CMK (cell line): ENCODE measurements at places on chromosomes 4 and X.

DNA sequence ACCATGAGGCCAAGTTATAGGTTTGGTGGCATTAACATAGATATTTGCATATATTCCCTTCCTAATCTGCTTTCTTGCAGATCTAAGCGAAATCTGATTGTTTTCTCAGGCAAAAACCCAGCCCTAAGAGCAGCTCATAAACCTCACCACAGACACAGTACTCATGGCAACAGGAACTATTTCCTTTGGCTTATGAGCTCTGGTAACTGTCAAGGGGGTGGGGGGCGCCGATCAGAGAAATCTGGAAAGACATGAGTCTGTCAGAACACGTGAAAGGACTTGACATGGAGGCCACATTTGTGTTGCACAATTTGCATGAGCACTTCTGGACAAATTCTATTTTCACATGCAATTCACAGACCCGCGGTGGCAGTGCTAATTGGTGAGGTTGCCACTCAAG is 83.7 kb downstream of the MGST2 start:
- DNase-seq, result no peak

GRCh38 chr4:180363815-180364214 is 1879.4 kb upstream of the TENM3 start:
- DNase-seq, result no peak

DNA sequence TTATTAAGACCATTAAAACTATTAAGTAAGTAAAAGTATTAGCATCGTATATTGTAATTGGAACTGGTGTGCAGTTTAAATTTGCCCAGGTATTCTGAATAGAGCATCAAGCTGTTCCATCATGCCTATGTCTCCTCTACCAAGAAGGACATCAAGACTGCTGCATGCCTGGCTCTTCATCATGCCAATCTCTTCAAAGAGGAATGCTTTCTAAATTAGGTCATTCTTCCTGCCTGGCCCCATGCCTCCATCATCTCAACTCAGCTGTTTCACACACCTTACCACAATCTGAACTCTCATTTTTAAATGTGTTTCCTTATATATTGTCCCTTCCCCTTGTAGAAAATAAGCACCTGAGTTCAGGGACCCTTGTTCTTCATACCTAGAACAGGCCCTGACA is 270.5 kb upstream of the PPARGC1A start:
- no peak for DNase-seq

GRCh38 chr4:39363773-39364393 is 2.3 kb downstream of the RFC1 start:
- no peak for DNase-seq

DNA sequence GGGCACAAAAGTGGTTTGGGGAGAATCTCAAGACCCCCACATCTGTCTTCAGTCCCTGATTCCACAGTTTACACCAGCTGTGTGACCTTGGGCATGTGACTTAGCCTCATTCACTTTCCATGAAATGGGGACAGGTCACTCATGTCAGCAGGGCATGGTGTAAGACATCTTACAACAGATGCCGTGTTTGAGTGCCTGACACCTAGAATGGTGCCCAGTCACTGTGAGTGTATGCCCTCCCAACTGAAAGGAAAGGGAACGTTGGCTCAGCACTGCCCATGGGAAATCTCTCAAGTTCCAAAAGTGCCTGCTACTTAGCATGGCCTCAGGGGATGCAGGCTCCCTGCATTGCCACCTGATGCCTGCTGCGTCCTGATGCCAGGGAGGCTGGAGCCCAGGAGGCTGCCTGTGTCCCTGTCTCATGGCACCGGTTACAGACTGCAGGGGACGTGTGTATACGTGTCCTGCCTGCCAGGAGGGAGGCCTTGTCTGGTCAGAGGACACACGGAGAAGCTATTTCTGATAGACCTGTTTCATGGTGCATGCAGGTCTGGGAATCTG is 32.2 kb downstream of the RNF4 start:
- DNase-seq, result no peak

DNA sequence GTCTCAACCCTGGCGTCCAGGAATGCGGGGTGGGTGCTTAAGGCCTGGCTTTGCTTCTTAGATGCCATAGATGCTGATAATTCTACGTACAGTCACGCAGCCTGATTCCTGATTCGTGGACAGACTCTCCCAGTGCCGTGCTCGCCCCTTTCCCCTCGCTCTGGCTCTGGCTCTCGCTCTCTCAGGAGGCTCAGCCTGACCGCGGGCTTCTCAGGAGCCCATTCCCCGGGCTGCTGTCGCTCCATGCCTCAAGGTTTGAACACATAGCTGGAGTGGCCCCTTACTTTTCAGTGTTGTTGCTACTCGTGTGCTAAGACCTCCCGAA is 59.2 kb upstream of the ZC4H2 start:
- no peak for DNase-seq

DNA sequence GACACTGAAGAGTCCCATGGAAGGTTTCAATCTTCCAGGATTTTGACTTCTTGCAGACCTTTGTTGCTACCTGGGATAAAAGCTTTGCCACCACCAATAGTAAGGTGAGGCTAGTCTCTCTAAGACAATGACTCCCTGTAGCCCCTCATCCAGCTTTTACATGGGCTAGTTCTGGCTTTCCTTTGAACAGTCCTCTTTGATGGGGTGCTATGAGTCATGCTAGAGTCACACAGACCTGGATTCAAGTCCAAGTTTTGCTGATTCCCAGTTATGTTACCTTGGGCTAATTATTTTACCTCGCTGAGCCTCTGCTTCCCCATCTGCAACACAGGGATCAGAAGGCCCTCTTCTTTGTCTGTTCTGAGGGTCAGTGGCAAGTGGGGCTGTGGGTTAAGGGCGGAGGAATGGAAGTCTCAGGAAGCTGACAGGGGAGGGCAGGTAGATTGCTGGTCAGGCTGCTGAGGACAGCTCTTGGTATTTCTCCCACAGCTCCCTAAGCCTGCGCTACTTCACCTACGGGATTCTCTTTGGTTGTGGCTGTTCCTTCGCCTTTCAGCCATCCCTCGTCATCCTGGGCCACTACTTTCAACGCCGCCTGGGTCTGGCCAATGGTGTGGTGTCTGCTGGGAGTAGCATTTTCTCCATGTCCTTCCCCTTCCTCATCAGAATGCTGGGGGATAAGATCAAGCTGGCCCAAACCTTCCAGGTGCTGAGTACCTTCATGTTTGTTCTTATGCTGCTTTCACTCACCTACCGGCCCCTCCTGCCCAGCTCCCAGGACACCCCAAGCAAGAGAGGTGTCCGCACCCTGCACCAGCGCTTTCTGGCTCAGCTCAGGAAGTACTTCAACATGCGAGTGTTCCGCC is 90.3 kb downstream of the RLIM start:
- DNase-seq, result no peak

GRCh38 chrX:140190441-140191108 is 225.3 kb upstream of the CXorf66 start:
- no peak for DNase-seq

DNA sequence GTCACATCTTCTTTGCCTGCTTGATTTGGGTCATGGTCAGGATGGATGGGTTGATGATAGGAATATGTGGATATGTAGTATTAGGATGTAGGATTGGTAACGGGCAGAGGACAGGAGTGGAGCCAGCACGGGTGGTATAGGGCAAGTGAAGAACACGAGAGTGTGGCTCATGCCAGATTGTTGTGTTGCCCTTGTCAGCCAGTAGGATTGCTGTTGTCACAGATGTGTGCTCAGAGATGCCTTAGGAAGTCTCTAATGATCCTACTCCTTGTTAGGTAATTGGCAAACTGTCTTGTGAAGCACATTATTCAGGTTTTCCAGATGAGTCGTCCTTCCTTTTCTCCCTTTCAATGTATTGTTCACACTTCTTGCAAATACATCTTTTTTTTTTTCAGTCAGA is 5.5 kb downstream of the ATP10D start:
- DNase-seq, result no peak

- DNase-seq, result no peak
These were observed 53.9 kb downstream of the PPARGC1A start for GRCh38 chr4:23835774-23836478.

DNA sequence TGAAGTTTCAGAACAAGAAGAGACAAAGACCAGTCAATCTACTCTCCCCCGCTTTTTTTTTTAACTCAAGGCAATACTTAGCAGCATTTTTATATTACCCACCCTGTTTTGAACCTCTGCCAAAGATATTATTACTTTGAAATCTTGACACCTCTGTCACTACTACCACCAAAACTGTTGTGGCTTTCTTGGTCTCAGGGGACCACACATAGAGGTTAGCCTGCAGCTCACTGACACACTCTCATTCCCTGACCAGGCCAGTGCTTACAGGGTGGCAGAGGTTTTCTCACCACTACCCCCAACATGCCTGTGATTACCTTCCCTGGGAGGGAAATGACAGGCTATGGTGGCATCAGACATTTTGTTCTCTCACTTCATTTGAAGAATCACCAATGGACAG is 137.4 kb upstream of the STIM2 start:
- DNase-seq, result no peak

DNA sequence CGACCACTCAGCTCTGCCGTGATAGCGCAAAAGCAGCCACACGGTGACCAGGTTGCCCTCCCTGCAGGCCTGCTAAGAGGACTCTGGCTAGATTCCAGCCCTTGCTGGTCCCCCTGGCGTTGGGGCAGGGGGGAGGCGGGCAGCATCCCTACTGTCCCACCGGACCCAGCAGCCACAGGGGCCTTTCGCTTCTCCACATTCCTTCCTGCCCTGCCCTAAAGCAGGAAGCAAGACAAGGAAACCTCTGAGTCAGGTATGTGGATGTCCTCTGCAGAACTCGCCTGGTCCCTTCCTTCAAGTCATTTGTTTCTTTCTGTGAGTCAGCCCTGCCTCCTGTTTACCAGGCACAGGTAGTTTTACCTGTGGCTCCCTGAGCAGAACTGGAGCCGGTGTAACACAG is 60.2 kb upstream of the CLDN34 start:
- DNase-seq, result no peak

GRCh38 chr4:144574000-144574399 is 72.0 kb upstream of the HHIP start:
- DNase-seq, result no peak

DNA sequence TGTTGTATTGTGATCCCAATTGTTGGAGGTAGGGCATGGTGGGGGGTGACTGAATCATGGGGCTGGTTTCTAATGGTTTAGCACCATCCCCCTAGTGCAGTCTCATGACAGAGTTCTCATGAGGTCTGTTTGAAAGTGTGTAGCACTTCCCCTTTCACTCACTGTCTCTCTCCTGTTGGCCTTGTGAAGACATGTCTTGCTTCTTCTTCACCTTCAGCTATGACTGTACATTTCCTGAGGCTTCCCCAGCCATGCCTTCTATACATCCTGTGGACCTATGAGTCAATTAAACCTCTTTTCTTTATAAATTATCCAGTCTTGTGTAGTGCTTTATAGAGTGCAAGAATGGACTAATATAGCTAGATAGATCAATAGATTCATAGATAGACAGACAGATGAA is 230.0 kb downstream of the MAGEE1 start:
- no peak for DNase-seq

DNA sequence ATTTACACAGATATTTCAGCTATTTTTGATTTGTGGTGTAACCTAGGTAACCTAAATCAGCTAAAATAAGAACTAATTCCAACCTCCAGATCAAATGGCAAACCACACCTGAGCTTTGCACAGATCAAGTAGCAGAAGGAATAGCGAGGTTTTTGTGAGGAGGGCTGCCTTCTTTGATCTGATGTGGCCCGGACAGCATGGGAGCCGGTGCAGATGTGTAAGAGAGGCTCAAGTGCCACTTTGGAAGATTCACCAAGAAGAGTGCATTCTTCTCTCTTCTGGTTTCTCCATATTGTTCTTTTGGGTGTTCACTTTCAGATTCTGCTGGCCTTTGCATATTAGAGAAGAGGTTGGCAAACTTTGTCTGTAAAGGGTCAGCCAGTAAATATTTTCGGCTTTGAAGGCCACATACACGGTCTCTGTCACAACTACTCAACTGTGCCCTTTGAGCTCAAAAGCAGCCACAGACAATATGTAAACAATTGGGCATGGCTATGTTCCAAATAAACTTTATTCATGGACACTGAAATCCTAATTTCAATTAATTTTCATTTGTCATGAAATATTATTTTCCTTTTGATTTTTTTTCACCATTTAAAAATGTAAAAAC is 78.9 kb upstream of the FAM9C start:
- no peak for DNase-seq

GRCh38 chr4:107034996-107035818 is 906 bp downstream of the DKK2 start:
- no peak for DNase-seq

GRCh38 chr4:1490011-1490653 is 83.9 kb upstream of the NKX1-1 start:
- no peak for DNase-seq

DNA sequence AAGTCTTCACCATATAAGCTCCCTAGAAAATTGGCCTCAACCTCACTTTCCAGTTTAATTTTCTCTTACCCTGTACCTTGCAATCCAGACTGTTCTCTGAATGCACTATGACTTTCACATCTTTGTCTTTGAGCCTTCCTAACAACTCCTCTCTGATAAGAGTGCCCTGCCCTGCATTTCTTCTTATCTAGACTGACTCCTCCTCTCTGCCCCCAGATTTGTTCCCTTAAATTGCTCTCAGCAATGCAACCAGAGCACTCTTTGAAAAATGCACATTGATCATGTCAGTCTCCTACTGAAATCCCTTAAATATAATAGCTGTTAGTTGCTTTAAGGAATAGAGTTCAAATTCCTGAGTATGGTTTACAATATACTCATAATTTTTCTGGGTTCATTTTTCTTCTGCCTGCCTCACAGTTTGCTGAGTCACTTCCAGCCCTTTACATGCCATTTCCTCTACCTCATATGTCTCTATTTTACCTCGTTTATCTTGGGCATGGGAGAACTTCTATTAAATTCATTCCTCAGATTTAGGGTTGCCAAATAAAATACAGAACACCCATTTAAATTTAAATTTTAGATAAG is 582.7 kb upstream of the AADAT start:
- no peak for DNase-seq

GRCh38 chr4:177519481-177520260 is 77.4 kb upstream of the AGA start:
- no peak for DNase-seq

DNA sequence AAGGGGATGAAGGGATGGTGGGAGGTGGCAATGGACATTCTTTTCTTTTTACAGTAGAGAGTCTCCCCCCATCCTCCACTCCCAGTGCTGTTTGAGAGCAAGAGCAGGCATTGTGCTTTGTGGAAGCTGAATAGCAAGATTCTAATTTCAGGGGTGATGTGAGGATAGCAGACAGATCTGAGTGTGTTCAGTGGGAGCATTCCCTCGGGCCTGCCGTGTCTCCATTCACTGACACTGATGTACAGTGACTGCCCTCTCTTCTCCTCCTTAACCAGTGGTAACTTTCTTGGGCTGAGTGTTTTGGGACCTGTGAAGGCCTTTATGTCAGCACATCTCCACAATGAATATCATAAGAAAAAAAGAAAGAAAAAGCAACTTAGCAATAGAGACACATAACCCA is 396.6 kb upstream of the RPS6KA3 start:
- DNase-seq, result no peak

- DNase-seq, result no peak
These were observed 15.6 kb downstream of the TLR8 start for GRCh38 chrX:12921886-12922598.

GRCh38 chrX:70755850-70756249 is 152.7 kb downstream of the TEX11 start:
- DNase-seq, result no peak

- DNase-seq, result peak; percentile 36
These were observed 167.9 kb downstream of the SMIM20 start for GRCh38 chr4:26081795-26082498.
